ENCODE measurements at places on chromosomes 6 and 20.

DNA sequence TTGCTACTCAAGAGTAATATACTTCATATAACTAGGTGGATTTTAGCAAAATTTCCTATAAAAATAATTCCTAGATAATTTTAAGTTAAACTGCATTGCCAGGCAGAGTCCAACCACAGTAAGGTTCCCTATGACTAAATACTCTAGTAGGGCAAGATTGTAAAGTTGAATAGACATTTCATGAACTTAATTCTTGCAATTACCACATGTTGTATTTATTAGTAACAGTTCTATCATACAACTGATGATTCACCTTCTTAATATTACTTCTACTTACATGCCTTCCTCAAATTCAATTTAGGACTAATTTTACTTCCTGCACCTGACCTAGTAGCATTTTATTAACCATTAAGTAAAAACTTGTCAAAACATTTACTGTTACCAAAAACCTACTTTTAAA is 266.7 kb upstream of the THEMIS start:
- no peak for DNase-seq
- no peaks in the 10 kb centered on the region for H3K4me1 ChIP-seq
- H3K27me3 ChIP-seq = no peaks in the 10 kb centered on the region
- H3K36me3 ChIP-seq = no peaks in the 10 kb centered on the region

GRCh38 chr6:170189236-170189635 is 101.6 kb downstream of the DLL1 start:
- H3K27ac ChIP-seq = no peak overlapping the region
- H3K4me3 ChIP-seq = no peak overlapping the region
- peaks cover 4% of the 10 kb centered on the region for H3K27me3 ChIP-seq
- H3K36me3 ChIP-seq = no peaks in the 10 kb centered on the region

DNA sequence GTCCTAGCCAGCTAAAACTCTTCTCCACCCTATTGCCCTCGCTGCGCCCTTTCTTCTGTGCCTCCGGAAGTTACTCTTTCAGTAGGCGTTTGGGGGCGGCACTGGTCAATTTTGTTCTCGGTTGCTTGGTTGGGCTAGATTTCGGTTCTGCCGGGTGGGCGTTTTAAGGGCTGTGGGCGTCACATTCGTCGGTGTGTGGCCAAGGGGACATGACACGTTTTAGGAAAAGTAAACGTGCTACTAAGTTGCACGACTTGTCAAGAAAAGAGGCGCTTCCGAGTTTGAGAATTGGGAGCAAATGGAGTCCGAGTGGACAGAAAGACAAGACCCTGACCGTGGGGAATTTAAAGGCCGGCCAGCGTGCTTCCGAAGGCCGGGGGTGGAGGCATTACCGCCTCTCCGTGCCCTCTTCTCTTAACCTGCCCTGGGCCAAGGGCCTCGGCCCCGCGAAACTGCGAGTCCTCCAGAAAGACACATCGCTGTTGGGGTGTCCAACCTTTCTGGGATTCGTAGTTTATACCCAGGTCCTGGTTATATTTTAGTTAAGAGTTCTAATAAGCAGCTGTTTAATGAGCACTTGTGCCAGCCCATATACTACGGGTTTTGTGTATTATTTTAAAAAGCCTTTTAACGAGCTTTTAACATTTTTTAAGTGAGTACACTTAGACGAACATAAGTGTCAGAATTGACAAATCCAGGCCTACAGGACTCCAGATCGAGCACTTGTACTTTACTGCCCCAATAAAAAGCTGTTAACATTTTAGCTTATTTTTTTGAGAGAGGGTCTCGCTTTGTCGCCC is 664 bp upstream of the BAG6 start:
- DNase-seq = peak; percentile 96
- peaks cover 24% of the 10 kb centered on the region for H3K36me3 ChIP-seq
- H3K4me1 ChIP-seq = peaks cover 12% of the 10 kb centered on the region
- H3K27ac ChIP-seq = peak overlapping the region; percentile 93

GRCh38 chr6:36824253-36824652 is 15.0 kb downstream of the CPNE5 start:
- no peak overlapping the region for H3K27ac ChIP-seq
- peaks cover 22% of the 10 kb centered on the region for H3K4me1 ChIP-seq
- DNase-seq = no peak

DNA sequence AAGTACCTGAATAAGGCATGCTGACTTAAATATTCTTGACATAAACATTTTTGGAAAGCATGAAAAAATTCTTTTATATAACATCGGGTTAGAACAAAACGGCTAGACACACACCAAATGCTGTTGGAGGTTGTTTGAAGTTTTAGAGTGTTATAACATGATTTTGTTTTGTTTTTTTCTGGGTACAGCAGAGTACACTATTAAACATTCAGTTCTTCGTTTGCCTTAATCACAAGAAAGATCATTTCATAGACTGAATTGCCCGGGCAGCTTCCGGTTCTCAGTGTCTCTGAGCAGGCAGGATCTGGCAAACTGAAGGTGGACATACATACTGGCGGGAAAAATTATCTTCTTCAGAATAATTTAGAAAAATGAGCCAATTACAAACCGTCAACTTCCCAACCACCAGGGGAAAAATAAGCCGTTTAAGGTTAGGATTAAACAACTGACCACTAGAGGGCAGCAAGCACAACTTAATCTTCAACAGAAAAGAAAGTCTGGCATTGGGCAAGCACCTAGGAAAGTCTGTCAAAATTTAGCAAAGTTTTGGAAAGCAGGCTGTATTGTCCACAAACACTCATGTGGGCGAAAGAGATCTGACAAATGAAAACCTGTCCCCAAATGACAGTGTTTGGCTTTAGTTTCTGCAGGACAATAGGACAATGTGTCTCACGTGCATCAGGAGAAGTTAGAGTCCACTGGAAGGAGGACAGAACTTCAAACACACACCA is 15.0 kb downstream of the ZNF217 start:
- H3K27ac ChIP-seq = no peak overlapping the region
- H3K27me3 ChIP-seq = no peaks in the 10 kb centered on the region
- H3K4me3 ChIP-seq = peak overlapping the region; percentile 63
- peak; percentile 89 for DNase-seq
- H3K4me1 ChIP-seq = peaks cover 2% of the 10 kb centered on the region

GRCh38 chr6:44867571-44868334 is 460.4 kb upstream of the RUNX2 start:
- no peaks in the 10 kb centered on the region for H3K36me3 ChIP-seq
- no peaks in the 10 kb centered on the region for H3K27me3 ChIP-seq
- no peak overlapping the region for H3K4me3 ChIP-seq
- H3K4me1 ChIP-seq = peaks cover 6% of the 10 kb centered on the region

DNA sequence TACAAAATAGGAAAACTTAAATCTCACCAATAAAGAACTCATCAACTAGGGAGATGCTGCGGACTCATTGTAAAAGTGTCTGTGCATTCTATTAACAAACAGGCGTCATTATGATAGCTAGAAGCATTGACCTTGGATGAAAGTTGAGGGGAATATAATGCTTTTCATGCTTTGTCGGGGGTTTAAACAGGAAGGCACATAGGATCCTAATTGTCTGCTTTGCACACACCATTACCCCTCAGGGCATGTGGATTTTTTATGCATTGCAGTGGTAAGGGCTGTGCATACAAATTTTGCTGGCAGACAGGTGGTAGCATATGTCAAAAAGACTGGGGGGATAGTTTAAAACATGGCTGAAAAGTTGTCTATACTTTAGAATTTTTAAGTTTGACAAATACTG is 447.9 kb upstream of the PLCB4 start:
- no peak overlapping the region for H3K27ac ChIP-seq
- no peaks in the 10 kb centered on the region for H3K27me3 ChIP-seq
- no peak for DNase-seq

DNA sequence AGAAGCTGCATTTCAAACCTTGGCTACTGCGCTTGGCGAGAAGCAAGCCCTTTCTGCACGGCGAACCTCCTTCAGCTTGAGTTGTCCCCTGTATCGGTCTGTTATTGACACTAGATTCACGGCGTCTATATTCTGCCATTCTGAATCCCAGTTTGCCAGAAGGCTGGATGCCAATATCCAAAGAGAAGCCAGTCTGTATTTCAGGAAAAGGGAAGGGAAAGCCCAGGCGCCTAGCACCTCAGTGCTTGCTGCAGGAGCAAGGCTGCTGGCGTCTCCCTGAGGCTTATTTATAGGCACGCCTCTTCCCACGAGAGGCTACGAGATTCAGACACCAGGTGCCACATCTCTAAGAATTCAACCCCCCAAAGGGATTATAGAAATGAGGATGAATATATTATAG is 89.6 kb upstream of the CDH4 start:
- H3K27ac ChIP-seq = no peak overlapping the region
- no peak for DNase-seq
- H3K4me3 ChIP-seq = no peak overlapping the region
- peaks cover 3% of the 10 kb centered on the region for H3K4me1 ChIP-seq
- H3K27me3 ChIP-seq = peaks cover 34% of the 10 kb centered on the region

GRCh38 chr6:131431718-131432117 is 141.3 kb upstream of the ARG1 start:
- DNase-seq = no peak
- H3K36me3 ChIP-seq = no peaks in the 10 kb centered on the region

GRCh38 chr6:128379577-128379976 is 140.8 kb downstream of the PTPRK start:
- H3K4me1 ChIP-seq = no peaks in the 10 kb centered on the region
- no peak overlapping the region for H3K4me3 ChIP-seq
- no peaks in the 10 kb centered on the region for H3K36me3 ChIP-seq
- no peak for DNase-seq

DNA sequence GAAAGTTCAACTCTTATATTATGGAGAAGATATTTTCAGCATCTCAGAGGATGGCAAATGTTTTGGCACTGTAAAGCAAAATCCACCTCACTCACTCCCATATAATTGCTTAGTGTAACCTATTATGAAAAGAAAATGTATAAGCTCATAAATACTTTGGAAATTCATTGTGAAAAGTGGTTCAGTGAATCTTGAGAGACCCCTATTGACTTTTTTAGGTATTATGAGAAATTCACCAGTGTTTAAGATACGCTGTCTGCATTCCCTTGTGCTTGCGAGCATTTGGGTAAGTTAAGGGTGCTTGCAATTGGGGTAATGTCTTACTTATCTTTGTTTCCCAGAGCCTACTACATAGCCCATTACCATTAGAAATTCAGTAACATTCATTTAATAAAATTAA is 66.3 kb upstream of the BMP5 start:
- no peaks in the 10 kb centered on the region for H3K4me1 ChIP-seq
- H3K36me3 ChIP-seq = no peaks in the 10 kb centered on the region
- no peak overlapping the region for H3K4me3 ChIP-seq
- no peak for DNase-seq
- H3K27me3 ChIP-seq = no peaks in the 10 kb centered on the region

- H3K4me3 ChIP-seq = no peak overlapping the region
- peak; percentile 69 for DNase-seq
- H3K27ac ChIP-seq = peak overlapping the region; percentile 85
- H3K4me1 ChIP-seq = peaks cover 35% of the 10 kb centered on the region
- H3K27me3 ChIP-seq = no peaks in the 10 kb centered on the region
Observed at GRCh38 chr6:43077981-43078511, 1.9 kb downstream of the PTK7 start.

- H3K4me1 ChIP-seq = no peaks in the 10 kb centered on the region
- H3K27me3 ChIP-seq = peaks cover 35% of the 10 kb centered on the region
- no peak for DNase-seq
- no peak overlapping the region for H3K4me3 ChIP-seq
Observed at GRCh38 chr6:70292193-70292592, 10.7 kb downstream of the COL9A1 start.

- H3K36me3 ChIP-seq = no peaks in the 10 kb centered on the region
- no peaks in the 10 kb centered on the region for H3K4me1 ChIP-seq
- H3K27me3 ChIP-seq = no peaks in the 10 kb centered on the region
Observed at GRCh38 chr6:164753517-164753916, 555.9 kb downstream of the C6orf118 start.

DNA sequence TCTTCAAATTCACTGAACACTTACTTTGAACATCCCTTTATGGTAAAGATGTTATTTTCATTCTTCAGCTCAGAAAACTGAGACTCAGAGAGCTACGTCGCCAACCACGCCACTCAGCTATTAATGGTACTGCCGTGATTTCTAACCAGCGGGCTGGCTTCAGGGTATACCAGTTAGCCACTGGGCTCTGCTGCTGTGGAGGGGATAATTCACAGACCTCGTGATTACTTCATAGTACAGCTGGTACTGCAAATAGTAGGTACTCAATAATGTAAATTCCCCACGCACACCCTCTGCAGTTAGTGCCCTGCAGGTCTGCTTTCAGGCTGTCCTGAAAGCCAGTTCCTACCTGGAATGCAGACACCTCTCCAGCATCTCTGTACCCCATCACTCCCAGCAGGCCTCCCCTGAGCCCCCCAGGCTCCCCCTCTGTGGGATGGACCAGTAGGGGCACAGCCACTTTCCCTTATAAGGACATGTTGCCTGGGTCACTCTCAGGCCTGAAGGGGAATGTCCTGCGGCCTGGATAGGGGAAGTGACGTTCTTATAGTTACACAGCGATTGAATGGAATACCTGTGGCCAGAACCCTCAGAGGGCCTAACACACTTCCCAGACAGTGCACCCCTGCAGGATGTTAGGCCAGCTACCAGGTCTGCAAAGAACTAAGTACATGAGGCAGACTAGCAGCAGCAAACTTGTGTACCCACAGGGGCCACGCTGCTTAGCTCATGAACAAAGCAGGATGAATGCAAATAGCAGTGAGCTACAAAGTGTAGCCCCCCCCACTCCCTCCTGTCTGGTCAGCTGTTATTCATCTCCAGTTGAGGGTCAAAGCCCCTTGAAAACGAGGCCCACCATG is 1.3 kb upstream of the OCSTAMP start:
- H3K36me3 ChIP-seq = no peaks in the 10 kb centered on the region
- H3K27me3 ChIP-seq = peaks cover 4% of the 10 kb centered on the region
- no peak overlapping the region for H3K4me3 ChIP-seq
- no peak overlapping the region for H3K27ac ChIP-seq
- no peaks in the 10 kb centered on the region for H3K4me1 ChIP-seq

DNA sequence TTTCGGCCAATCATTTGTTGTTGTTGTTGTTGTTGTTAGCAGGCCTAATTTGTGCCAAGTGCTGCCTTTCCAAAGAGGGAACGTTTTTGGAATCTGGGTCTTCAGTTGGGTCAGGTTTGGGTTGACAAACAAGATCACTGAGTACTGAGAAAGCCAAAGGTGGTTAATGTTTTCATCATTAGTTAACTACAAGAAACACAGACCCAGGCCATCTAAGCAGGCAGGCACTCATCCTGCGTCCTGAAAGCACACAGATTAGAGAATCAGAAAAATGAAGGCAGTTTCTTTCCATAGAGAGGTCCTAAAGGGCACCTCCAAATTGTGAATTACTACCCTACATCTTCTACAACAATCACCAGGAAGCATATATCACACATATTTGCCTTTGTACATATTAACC is 15.1 kb upstream of the SIRPG start:
- H3K4me3 ChIP-seq = no peak overlapping the region
- no peak for DNase-seq
- peaks cover 46% of the 10 kb centered on the region for H3K27me3 ChIP-seq

- H3K36me3 ChIP-seq = peaks cover 70% of the 10 kb centered on the region
- peak; percentile 19 for DNase-seq
- H3K4me3 ChIP-seq = no peak overlapping the region
- peaks cover 36% of the 10 kb centered on the region for H3K4me1 ChIP-seq
- H3K27me3 ChIP-seq = no peaks in the 10 kb centered on the region
Observed at GRCh38 chr20:62651285-62652021, 9.2 kb downstream of the SLCO4A1 start.

GRCh38 chr6:36944650-36945049 is 9.9 kb upstream of the PI16 start:
- H3K27ac ChIP-seq = no peak overlapping the region
- H3K4me3 ChIP-seq = no peak overlapping the region
- H3K27me3 ChIP-seq = peaks cover 9% of the 10 kb centered on the region
- peaks cover 5% of the 10 kb centered on the region for H3K4me1 ChIP-seq

GRCh38 chr20:36895036-36895435 is 19.1 kb downstream of the TLDC2 start:
- no peak overlapping the region for H3K4me3 ChIP-seq
- no peak for DNase-seq
- no peak overlapping the region for H3K27ac ChIP-seq
- H3K4me1 ChIP-seq = no peaks in the 10 kb centered on the region
- H3K27me3 ChIP-seq = no peaks in the 10 kb centered on the region
- H3K36me3 ChIP-seq = peaks cover 68% of the 10 kb centered on the region
